ENCODE measurements at places on chromosomes 1 and 21. TPM values are rescaled to one million over a fixed set of nuclear protein-coding genes. Genes with fewer than 3 reads are reported as not detected.

The GPR25 gene
- not detected for total RNA-seq

The GNAT2 gene
- not detected for total RNA-seq

The DYRK3 gene
- 17.9 TPM for total RNA-seq

The SMCP gene
- total RNA-seq, result not detected

The TTLL10 gene
- total RNA-seq, result not detected

The AMY1A gene
- not detected for total RNA-seq

The CLDN17 gene
- not detected for total RNA-seq

The FAM177B gene
- not detected for total RNA-seq

The TSPAN2 gene
- 10.9 TPM for total RNA-seq

The TEDDM1 gene
- total RNA-seq, result not detected

The HES3 gene
- total RNA-seq, result not detected

The SPRR2B gene
- not detected for total RNA-seq

The OXCT2 gene
- total RNA-seq, result not detected

The TFF2 gene
- not detected for total RNA-seq

Measured in ascending aorta (tissue), 2 donors.